ENCODE measurements at places on chromosomes 7 and 10. TPM values are rescaled to one million over a fixed set of nuclear protein-coding genes. Genes with fewer than 3 reads are reported as not detected.

The PDZD7 gene
- 0.11 TPM for total RNA-seq

The TRPV5 gene
- total RNA-seq = 0.17 TPM

The FAM25A gene
- total RNA-seq = not detected

The HTR5A gene
- total RNA-seq = not detected

The EGFR gene
- not detected for total RNA-seq

The MARCHF5 gene
- 26.5 TPM for total RNA-seq

The GPRIN2 gene
- total RNA-seq = not detected

The SYT15 gene
- 1.1 TPM for total RNA-seq

The NACAD gene
- 0.93 TPM for total RNA-seq

The H2BK1 gene
- total RNA-seq = 1.8 TPM

The SPDYE5 gene
- not detected for total RNA-seq

The CALML5 gene
- total RNA-seq = not detected

The FANK1 gene
- total RNA-seq = 0.42 TPM

The TAF6 gene
- 42.6 TPM for total RNA-seq

The SLC16A12 gene
- not detected for total RNA-seq

The SH2D4B gene
- 0.07 TPM for total RNA-seq

The ELFN1 gene
- not detected for total RNA-seq

The TMEM236 gene
- 0.09 TPM for total RNA-seq

The CHAT gene
- not detected for total RNA-seq

The OR6B1 gene
- not detected for total RNA-seq

The GOT1 gene
- 30.1 TPM for total RNA-seq

The MICU1 gene
- 27.4 TPM for total RNA-seq

The GPR15LG gene
- total RNA-seq = not detected

The CYP2C9 gene
- not detected for total RNA-seq

The LRRC18 gene
- total RNA-seq = not detected
